ENCODE measurements at places on chromosomes 3 and 15.

- no peak for DNase-seq
These were observed 35.2 kb downstream of the CPN2 start for GRCh38 chr3:194315965-194316361.

GRCh38 chr3:14391033-14391432 lies 11.4 kb upstream of the SLC6A6 start:
- DNase-seq = no peak

GRCh38 chr15:42012241-42012640 lies 8.6 kb downstream of the PLA2G4E start:
- DNase-seq = no peak

DNA sequence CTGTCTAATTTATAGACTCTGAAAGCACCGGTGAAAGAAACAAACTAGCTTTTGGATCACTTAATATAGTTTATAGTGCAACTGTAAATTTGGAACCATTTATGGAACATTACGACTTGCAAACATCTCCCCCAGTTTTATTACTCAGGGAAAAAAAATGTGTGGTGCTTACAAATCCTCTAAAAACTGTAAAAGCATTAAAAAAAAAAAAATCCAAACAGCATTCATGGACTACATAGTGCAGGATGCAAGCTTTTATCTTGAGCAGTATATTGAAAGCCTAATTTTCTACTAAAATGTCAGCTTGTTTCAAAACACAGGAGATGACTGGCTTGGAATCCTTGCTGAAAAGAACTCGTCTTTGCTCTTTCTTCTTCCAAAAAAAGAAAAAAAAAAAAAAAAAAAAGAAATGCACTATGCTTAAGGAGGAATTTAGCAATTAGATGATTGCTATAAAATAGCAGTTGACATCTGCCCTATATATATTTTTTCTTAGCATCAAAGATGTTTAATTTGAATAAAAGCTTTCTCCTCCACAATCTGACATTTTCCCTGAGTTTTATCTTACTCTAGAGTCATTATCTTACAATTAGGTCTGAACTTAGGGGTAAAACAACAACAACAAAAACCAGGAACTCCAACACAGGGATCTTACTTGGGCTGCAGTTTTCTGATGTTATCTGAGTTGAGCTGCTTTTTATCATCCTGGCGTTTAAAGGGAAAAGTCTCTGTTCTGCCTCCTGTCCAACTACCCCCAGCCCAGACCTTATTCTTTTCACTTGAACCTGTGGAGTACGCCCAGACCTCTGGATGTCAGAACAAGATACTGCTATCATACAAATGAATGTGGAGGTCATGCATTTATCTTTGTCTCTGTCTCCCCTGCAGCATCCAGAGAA lies 62.6 kb upstream of the PDZRN3 start:
- DNase-seq = no peak

DNA sequence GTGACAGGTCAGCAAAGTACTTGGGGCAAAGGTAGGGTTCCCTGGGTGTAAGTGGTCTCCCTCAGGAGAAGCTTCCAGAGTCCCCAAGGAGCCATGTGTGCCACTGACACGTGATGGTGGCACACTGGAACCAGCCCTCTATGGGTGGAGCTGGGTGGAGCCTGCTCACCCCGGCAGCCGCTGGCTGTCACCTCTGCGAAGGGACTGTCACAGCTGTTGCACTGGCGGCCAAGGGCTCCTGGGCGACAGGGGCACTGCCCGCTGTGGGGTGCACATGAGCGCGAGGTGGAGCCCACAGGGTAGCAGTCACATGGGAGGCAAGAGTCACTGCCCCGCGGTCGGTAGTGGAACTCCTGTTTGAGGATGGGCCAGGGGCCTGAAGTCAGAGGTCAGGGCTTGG lies 12.0 kb downstream of the CELSR3 start:
- DNase-seq = no peak

DNA sequence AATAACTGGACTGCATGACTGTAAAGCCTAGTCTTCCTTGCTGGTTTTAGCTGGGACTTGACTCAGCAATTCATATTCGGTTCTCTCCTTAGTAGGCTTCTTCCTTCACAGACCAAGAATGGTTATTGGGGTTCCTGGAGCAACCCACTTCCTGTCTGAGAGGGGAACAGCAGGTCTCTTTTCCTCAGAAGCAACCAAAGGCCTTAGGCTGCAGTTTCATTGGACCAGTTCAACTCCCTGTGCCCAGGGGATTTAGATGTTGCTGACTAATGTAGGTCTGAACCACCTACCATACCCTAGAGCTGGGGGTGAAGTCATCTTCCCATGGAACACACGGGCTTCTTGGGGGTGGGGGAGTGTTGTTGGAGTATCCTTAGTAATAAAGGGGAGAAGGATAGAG lies 84.0 kb upstream of the SKOR1 start:
- DNase-seq = no peak

DNA sequence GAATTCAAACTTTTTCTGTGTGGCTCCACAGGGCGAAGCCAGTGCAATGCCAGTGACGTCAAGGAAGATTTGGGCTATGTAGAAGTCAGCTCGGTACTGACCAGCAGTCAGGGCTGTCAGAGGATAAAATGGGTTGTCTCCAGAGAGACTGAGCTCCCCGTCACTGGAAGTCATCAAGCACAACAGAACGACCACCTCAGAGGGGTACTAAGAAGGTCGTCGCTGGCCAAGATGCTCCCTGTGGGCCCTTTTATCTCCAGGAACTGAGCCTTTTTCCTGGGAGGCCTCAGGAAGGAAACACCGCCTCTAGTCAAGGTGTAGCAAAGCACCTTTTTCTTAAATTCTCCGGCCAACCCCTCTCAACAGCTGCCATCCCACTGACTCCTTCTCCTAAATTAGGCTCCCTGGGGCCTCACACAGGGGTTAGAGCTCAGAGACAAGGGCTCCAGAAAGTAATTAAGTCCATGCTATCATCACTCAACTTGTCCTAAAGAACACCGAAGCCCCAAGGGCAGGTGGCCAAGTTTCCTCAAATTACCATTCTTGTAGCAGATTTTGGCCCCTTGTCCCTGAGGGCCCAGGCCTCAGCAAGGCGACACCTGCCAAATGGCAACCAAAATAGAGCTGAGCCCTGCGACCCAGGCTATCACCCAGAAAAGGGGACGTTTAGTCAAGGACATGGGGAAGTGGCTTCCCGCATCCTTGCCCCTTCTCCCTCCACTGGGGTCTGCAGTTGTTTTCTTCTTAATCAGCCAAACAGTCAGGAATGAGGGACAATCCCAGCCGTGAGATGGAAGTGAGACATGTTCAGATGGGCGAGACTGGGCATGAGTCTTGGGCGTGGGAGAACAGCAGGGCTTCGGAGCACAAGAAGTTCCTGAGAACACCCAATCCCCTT lies 48.0 kb downstream of the SSUH2 start:
- no peak for DNase-seq

DNA sequence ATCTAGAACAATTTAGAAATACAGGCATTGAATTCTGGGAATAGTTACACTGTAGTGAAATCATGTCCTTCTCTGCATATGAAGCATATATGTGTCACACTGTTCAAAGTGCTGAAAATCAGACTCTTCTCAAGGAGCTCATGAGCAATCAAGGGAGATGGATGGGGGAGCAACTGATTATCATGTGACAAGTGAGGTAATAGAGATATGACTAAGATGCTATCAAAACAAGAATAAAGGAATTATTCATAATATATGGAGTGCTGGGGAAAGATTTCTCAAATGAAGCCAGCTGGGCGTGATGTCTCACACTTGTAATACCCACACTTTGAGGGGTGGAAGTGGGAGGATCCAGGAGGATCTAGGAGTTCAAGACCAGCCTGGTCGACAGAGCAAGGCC lies 74.9 kb upstream of the CHRNB4 start:
- DNase-seq = no peak

- DNase-seq = no peak
These were observed 68.5 kb downstream of the FMN1 start for GRCh38 chr15:33125894-33126537.

- peak; percentile 81 for DNase-seq
These were observed 37.8 kb downstream of the ZNF445 start for GRCh38 chr3:44439499-44440295.

DNA sequence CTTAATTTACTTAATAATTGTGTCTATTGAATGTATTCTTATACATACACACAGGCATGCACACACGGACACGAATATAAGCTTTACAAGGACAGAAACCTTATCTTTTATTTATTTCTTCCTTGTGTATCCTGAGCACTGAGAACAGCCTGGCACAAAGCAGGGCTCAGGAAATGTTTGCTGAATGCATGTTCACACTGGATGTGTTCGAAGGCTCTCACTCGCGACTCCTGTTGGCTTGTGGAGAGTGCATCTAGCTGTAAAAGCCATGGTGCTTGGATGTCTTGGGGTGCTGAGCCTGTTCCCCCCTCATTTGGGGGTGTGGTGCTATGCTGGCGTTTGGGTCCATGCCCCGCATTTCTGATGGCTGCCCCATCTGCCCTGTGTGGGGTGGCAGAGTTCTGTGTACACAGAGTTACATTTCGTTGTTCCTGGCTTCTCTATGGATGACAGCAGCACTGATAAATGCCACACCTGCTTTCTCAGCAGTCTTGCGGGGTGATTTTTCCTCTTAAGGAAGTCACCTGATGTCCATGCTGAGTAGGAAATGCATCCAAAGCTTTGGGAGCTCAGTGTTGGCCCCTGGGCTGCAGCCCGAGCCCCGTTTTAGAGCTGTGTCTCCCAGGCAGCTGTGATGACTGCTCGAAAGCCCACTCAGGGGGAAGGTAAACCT lies 148.5 kb downstream of the IGF1R start:
- no peak for DNase-seq

GRCh38 chr15:95303713-95304112 lies 1026.8 kb upstream of the NR2F2 start:
- no peak for DNase-seq

GRCh38 chr3:184596886-184597575 lies 35.4 kb downstream of the EPHB3 start:
- DNase-seq = no peak

GRCh38 chr3:38605981-38606380 lies 43.5 kb downstream of the SCN5A start:
- no peak for DNase-seq

- no peak for DNase-seq
These were observed 479.4 kb downstream of the ERC2 start for GRCh38 chr3:55988905-55989304.

GRCh38 chr3:86149054-86149453 lies 841.9 kb downstream of the VGLL3 start:
- no peak for DNase-seq

GRCh38 chr3:9468460-9468859 lies 71.0 kb downstream of the SETD5 start:
- DNase-seq = no peak

DNA sequence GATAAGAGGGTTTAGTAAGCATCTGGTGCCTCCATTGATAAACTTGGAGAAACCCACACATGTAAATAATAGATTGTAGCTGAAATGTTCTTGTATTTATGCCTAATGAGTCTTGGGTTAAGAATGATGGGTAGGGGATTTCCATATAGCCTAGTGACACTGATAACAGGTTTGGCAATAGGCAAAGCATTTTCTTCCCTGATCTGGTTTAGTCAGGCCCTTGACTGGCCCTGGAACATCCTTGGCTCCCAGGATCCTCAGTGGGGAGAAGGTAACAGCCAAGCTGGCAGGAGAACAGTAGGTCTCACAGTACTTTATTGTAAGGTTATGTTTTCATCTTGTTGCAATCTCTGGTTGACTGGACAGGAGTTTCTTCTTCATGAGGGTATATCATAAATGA lies 228.4 kb downstream of the DIPK2A start:
- no peak for DNase-seq

DNA sequence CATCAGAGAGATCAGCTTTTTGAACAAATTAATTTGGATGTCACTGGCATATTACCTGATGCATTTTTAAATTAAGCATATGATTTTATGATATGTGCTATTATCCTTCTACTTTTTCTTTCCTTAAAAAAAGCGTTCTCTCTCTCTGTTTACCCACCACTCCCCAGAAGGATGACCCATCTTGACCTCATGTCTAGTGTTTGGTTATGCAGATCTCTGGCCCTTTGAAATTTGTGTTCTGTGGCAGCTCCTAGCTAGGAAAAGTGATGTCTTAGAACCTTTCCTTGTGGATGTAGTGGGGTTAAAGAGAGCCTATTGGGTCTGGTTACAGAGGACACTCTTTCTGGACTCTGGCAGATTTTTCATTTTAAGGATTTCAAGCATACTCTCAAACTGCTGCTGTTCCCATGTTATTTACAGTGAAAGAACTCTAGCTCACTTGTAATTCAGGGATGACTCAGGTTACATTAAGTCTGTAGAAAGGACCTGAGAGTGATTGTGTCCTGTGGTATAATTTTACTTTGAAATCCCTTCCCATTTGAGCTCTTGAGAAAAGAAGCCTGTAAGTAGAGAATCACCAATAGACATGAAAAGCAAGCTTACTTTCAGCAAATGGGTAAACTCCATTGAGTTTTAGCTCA lies 23.8 kb downstream of the ARHGEF26 start:
- DNase-seq = no peak

DNA sequence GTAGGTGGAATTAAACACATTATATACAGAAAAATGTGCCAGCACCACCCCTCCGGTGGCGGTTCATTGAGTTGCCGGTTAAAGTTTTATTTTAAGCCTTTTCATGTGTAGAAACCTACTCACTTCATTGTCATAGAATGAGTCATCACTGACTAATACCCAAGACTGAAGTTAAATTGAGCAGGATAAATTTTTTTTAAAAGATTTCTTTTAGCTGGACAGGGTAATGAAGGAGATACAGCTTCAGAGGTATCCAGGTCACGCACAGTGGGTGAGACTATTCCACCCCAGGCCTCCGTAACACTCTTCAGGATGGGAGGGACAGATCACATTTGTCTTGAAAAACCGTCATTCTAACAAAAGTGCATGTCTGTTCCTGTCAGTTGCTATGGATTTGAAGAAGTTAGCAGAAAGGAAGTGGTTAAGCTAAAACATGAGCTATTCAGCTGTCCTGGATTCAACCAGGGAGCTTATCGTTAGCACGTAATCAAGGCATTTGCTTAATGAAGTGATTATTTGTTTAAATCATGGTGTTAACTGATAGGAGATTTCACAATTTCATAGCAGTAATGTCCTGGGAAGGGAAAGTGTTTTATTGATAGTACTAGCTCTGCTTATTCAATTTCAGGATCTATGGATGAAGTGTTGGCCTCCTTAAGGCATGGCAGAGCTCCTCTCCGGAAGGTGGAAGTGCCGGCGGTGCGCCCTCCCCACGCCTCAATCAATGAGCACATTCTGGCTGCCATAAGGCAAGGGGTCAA lies 23.4 kb downstream of the WHAMM start:
- DNase-seq = peak; percentile 78

- no peak for DNase-seq
These were observed 351.6 kb downstream of the GAP43 start for GRCh38 chr3:115974940-115975339.

DNA sequence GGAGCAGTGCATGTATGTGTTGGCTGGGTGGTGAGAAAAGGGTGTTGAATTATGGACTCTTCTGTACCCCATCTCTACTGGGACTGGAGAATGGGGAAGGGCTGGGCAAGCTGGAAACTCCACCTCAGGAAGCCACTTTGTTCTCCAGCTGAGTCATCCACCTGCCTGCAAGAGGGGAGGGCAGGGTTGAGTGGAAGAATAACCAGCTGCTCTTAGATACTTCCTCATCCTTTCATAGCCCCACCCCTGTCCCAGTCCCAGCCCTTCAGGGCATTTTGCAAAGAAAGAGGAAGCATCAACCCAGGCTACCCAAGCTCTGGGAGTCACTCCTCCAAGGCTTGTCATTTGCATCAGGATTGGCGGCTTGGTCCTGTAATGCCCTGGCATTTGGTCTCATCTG lies 33.1 kb downstream of the RAB11A start:
- DNase-seq = peak; percentile 55

GRCh38 chr15:53539878-53540277 lies 219.6 kb downstream of the WDR72 start:
- no peak for DNase-seq

Data from GM13976 (cell line).